ENCODE measurements at places on chromosomes 2 and 18.

GRCh38 chr2:103183061-103183460 is 421.2 kb downstream of the TMEM182 start:
- DNase-seq, result no peak

GRCh38 chr2:241764275-241765241 is 12.1 kb upstream of the GAL3ST2 start:
- DNase-seq, result no peak

DNA sequence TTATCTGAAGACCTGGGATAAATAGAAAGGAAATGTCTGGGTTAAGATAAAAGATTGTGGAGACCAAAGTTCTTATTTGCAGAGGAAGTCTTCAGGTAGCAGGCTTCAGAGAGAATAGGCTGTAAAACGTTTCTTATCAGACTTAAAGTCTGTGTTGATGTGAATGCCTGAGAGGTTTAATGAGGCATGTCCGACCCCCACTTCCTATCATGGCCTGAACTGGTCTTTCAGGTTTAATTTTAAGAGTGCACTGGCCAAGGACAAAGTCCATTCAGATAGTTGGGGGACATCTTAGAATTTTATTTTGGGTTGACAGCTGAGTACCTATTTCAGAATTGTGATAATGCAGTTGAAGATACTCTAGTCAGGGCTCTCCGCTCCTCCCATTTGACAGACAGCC is 92.1 kb downstream of the ATL2 start:
- DNase-seq, result no peak

DNA sequence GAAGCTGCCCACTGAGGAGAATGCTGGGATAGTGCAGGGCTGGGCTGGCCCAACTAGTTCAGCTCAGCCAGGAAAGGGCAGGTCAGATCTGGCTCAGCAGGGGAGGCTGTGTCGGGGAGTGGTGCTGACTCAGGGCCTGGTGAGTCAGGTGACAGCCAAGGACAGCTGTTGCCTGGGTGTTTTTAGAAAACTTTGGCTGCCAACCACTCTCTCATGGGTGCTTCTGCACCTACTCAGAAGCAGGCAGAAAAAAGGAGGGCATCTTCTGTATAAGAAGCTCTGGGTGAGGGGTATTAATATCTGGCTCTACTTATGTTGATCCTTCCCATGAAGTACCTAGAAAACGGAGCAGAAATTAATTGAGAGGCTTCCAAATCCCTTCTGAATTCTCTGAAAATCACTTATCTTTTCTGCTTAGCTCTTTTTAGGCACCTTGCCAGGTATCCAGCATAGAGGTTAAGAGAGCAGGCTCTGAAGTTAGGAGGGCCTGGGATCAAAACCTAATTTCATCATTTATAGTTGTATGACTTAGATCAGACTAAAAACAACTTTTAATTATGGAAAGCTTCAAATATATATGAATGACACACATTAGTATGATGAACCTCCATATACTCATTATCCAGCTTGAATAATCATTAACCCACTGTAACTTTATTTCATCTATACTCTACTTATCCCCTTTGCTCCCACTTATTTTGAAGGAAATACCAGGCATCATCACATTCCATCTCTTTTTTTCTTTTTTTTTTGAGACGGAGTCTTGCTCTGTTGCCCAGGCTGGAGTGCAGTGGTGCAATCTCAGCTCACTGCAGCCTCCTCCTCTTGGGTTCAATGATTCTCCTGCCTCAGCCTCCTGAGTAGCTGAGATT is 15.5 kb upstream of the RAB10 start:
- DNase-seq, result peak; percentile 95

GRCh38 chr2:217795706-217796465 is 206.9 kb downstream of the TNS1 start:
- DNase-seq, result no peak

- DNase-seq, result no peak
Observed at GRCh38 chr18:38458698-38459097, 893.1 kb upstream of the CELF4 start.

- no peak for DNase-seq
Observed at GRCh38 chr2:84901593-84902120, 3.8 kb upstream of the TMSB10 start.

DNA sequence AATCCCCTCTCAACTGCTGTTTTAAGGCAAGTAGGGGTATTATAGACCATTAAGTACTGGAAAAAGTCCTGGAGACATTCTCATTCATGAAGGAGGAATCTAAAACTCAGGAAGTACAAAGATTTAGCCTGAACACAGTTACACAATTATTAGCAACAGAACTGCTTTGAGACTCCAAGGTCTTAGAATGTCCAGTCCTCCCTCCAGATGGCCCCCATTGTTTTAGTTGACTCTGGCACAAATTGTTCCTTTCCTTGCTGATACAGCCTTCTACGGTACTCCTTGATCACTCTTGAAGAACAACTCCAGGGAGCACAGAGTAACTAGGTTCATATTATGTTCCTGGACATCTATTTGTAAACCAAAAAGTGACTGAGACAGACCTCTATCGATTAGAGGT is 210.1 kb upstream of the RND3 start:
- DNase-seq, result no peak

DNA sequence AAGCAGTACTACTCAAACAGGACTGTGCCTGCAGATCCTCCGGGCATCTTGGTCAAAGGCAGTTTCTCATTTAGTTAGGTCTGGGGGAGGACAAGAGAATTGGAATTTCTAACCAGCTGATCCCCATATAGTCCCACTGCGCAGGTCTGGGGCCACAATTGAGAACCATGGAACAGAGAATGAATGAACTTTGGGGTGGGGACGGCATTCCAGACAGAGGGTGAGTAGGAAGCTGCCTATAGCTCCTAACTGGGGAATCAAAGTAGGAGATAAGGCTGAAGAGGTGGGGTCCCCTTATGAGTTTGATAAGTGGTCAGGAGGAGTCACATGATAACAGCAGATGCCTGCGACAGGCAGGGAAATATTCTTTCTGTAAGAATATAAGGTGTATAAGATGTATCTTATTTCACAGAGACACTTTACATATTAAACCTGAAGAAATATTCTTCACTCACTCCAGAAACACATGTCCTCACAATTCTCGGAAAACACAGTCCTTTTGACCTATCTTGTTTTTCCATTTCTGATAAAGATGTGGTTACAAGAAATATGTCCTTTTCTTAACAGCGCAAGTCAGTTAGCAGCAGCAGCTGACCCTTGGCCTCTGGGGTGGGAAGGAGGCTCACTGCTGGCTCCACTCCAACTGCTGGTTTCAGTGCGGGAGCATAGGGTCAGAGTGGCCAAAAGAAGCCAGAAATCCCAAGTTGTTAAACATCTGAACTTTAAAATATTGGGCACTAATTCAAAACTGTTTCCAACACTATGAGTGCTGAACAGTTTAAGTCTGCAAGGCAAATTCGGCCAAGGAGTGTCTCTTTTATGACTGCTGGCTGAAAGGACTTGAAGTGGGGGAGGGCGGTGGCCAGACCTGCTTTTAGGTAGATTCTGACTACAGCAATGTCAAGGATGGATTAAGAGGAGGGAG is 12.6 kb upstream of the TMEM214 start:
- no peak for DNase-seq
